Fibroblast of skin of right quadriceps (primary cell): ENCODE measurements at places on chromosomes 13 and 19.

GRCh38 chr19:52140032-52140710 lies 433 bp upstream of the ZNF616 start:
- no peak for DNase-seq

- DNase-seq = no peak
These were observed 462.0 kb upstream of the ZNF507 start for GRCh38 chr19:31883296-31883990.

GRCh38 chr19:54439174-54439851 lies 9.7 kb upstream of the LENG8 start:
- DNase-seq = peak; percentile 35

GRCh38 chr19:33310606-33311325 lies 8.4 kb upstream of the CEBPA start:
- no peak for DNase-seq

- DNase-seq = no peak
These were observed 130.7 kb downstream of the TUBA3C start for GRCh38 chr13:19050901-19051300.

DNA sequence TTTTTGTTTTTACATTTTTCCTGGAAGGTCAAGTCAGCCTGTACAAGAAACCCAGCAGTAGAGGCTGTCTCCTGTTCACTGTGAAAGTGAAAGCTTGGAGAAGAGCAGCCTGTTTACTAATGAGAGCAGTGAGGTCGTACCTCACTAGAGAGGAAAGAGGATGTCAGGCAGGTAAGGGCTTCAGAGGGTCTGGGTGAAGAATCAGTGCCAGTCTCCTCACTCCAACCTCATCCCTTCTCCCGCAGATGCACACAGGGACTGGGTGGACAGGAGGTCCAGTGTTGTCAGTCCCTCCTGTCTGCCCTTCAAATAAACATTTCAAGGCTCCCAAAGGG lies 462.5 kb downstream of the KLF5 start:
- DNase-seq = no peak

- DNase-seq = no peak
These were observed 10.5 kb downstream of the GNA11 start for GRCh38 chr19:3104708-3104983.

DNA sequence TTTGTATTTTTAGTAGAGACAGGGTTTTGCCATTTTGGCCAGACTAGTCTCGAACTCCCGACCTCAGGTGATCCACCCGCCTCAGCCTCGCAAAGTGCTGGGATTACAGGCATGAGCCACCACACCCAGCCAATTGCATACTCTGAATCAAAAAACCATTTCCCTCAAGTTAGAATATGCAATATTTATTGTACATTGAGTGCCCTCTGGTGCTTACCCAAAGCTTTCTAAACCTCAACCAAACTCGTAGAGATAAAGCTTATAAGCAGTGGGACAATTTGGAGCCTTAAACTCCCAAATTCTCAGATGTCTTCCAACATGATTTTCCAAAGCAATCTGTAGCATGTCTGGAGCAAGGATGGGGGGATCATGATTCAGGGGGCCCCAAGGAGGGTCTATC lies 22.4 kb downstream of the RFXAP start:
- no peak for DNase-seq

DNA sequence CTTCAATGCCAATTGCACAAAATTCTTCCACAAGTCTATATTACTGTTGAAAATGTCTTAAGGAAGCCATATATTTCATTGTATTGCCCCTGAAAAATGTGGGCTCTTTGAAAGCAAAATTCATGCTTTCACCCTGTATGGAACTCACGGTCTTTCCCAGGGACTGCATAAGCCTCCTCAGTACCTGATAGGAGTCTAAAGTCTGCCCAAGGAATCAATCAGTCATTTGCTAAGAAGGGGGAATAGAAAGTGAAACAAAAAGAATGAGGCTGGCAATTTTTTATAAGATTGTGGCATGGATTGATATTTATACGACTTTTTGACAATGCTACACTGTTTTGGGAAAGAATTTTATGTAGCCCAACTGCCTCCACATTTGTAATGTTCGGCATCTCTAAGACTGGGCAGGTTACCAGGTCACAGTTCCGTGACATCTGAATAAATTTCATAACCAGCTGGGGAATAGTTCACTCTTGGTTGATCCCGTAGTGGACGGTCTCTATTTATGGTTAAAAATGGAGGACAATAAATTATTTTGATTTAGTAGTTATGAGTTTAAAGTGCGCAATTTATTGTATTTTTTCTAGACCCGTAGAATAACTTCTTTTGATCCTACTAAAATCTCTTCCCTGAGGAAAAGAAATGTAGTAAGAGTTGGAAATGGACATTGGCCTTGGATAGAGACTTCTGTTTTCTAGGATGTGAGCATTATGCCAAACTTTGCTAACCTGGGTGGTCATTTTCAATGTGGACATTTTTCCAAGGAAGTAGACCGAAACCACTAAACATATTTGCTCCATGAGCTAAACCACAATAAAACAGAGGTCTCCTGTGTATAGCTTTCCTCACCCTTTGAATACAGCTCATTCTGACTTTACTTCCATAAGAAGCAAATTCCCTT lies 1585.4 kb downstream of the EFNB2 start:
- DNase-seq = peak; percentile 22

DNA sequence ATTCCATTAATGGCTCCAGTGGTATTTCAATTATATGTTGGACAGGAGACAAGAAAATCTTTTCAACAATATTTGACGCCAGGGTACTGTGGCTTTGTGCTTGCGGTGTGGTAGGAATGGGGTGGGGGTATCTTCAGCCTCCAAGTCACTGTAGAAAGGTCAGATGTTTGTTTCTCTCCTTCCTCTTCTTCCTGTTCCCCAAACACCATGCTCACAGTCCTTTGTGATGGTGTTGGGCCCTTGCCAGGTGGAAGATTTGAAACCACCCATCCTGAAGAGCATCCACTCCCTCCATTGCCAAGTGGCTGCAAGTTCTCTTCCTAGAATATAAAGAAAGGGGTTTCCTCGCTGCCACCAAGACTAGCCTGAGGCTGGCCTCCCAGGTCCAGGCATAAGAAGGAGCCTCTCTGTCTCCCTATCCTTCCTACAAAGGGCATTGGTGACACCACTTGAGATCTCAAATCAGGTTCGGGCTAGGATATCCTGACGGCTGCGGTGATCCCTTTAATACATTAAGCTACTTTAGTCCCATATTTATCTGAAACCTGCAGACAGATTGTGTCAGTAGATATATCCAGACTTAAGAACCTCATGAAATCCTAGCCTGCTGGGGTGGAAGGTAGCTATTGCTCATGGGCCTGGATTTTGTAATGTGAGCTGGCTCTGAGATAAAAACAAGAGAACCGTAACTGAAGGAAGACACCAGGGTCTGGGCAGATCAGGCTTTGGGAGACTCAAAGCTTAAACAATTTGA lies 64.3 kb upstream of the SIAH3 start:
- no peak for DNase-seq

- peak; percentile 8 for DNase-seq
These were observed 37.6 kb downstream of the POLR1D start for GRCh38 chr13:27659145-27659865.

- peak; percentile 99 for DNase-seq
These were observed 547.0 kb upstream of the SLITRK5 start for GRCh38 chr13:87123987-87124784.

- DNase-seq = peak; percentile 35
These were observed 275.9 kb downstream of the ZNF536 start for GRCh38 chr19:30647891-30648720.

DNA sequence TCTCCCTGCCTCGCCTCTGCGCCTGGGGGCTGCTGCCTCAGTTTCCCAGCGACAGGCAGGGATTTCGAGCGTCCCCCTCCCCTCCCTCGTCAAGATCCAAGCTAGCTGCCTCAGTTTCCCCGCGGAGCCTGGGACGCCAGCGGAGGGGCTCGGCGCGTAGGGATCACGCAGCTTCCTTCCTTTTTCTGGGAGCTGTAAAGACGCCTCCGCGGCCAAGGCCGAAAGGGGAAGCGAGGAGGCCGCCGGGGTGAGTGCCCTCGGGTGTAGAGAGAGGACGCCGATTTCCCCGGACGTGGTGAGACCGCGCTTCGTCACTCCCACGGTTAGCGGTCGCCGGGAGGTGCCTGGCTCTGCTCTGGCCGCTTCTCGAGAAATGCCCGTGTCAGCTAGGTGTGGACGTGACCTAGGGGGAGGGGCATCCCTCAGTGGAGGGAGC lies 722 bp upstream of the ICAM1 start:
- DNase-seq = no peak
